H1 (cell line): ENCODE measurements at places on chromosomes 6 and 20.
A peak's percentile ranks its signal among the peaks of the same experiment; 100 is the strongest.

DNA sequence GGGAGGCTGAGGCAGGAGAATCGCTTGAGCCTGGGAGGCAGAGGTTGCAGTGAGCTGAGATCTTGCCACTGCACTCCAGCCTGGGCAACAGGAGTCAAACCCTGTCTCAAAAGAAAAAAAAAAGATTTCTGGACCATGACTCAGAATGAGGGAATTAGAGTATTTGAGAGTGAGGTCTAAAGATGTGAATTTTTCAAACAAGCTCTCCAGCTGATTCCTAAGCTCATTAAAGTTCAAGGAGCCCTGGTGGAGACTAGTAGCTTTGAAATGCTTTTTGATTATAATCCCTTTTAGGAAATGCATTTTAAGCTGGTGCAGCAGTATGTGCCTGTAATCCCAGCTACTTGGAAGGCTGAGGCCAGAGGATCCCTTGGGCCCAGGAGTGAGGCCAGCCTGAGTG lies 21.8 kb upstream of the SRF start:
- DNase-seq, result no peak

GRCh38 chr20:61100489-61100888 lies 151.6 kb upstream of the CDH4 start:
- no peak for DNase-seq

DNA sequence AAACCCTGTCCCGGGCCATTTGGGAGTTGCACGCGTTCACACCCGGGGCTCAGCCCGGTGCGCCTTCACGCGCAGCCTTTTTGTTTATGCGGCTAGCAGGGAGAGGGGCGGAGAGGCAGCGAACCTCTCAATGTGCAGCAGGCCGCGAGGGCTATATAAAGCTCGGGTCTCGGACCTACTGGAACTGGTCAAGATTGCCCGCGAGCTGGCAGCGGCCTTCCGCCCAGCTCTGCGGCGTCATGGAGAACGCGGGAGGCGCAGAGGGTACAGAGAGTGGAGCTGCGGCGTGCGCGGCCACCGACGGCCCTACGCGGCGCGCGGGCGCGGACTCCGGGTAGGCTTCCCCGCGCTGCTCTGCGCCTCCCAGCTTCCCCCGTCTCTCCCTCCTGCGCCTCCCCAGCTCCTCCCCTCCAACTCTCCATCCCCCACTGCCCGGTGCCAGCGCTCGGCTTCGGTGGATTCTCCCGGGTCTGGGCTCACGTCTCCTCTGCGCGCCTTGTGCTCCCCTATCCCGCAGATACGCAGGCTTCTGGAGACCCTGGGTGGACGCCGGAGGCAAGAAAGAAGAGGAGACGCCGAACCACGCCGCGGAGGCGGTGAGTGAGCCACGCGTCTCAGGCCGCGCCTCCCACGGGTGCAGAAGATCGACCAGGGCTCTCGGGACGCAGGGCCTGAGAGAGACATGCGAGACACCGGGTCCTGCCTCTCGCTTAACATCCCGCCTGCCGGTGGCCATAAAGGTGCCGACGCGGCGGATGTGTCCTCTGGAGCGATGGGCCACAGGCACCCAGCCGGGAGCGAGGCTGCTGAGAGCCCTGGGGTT lies at the start of gene RIPPLY2:
RIPPLY2 (plus strand) TSS at position 183 of the 823 bp plus-strand sequence; CDS start at position 240, 57 bp downstream.
- peak; percentile 79 for DNase-seq

GRCh38 chr20:9122571-9122970 lies 53.7 kb downstream of the PLCB4 start:
- no peak for DNase-seq

- DNase-seq, result no peak
Measured at GRCh38 chr6:123053602-123054225, 57.7 kb downstream of the CLVS2 start.

DNA sequence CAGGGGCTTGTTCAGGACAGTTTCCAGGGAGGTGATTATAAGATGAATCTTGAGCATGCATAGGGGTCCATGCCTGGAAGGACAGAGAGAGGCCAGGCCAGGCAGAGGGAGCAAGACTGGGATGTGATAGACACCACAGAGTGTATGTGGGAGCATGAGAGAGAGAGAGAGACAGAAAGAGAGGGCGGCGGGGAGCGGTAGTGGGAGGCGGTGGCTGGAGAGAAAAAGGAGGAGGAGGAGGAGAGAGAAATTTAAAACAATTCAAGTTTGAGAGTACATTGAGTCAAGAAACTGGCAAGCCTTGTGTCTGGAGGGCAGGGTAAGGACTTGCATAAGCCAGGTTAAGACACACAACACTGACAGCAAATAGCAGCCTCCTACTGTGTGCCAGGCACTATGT lies 162.9 kb upstream of the HDAC2 start:
- no peak for DNase-seq

- DNase-seq, result no peak
Measured at GRCh38 chr6:82442061-82442719, 78.6 kb downstream of the TPBG start.

DNA sequence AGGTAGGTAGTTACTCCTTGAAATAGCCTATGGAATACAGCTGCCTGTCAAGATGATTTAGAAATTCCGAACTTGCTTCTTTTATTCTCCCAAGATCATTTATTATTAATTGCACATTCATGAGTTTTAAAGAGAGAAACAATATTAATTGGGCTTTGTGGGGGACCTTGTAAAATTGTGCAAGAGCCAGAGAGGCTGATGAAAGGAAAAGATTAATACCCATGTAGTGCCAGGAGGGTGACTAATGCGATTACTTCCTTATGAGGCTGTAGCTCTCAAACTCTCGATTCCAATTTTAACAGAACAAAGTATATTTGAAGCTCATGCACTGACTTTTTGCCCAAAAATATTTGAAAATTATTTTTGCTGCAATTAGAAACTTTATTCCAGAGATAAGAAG lies 423.8 kb upstream of the ID4 start:
- no peak for DNase-seq

- peak; percentile 14 for DNase-seq
Measured at GRCh38 chr20:24971376-24972101, 21.0 kb downstream of the APMAP start.

DNA sequence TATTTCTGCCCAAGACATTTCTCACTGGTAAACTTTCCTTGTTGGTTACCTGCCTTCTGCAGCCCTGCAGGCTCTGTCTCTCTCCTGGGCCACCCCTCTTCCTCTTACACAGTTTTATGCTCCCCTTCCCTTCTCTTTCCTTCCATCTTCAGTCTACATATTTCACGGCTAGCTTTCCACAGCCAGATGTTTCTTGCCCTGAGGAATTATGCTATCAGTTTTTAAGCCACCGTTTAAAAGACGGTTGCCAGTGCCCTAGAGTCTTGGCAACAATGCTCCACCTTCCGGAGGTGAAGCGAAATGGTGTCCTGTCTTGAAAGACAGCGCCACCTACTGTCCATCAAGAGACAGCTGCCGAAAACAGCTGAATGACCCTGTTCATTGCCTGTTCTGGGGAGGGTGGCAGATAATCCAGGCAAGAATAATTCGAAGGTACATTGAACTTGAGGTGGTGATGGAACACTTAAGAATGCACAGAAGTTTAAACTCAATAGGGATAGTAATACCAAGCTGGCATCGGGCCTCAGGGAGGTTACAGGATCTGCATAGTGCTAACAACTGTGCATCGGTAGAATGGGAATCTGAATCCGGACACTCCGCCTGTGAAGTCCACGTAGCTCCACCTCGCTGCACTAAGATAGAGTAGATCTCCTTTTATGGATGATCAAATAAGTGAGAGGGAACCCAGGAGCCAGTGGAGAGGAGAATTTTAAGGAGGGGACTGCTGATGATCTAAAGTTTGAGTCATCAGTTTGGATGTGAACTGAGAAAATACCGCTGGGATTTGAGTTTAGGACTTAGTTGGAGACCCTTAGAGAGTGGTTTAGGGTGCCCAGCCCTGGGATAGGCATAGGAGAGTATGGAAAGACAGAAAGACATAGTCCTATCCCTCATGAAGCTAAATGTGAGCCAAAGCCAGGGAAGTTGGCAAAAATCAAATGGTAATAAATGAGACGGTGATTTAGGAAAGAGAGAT lies 4.8 kb upstream of the TRIM40 start:
- DNase-seq, result peak; percentile 55

- DNase-seq, result no peak
Measured at GRCh38 chr20:62266340-62266739, 28.0 kb downstream of the OSBPL2 start.

GRCh38 chr6:89311853-89312531 lies 3.1 kb downstream of the GABRR2 start:
- DNase-seq, result peak; percentile 80

- no peak for DNase-seq
Measured at GRCh38 chr6:40998661-40999060, 40.4 kb downstream of the UNC5CL start.

DNA sequence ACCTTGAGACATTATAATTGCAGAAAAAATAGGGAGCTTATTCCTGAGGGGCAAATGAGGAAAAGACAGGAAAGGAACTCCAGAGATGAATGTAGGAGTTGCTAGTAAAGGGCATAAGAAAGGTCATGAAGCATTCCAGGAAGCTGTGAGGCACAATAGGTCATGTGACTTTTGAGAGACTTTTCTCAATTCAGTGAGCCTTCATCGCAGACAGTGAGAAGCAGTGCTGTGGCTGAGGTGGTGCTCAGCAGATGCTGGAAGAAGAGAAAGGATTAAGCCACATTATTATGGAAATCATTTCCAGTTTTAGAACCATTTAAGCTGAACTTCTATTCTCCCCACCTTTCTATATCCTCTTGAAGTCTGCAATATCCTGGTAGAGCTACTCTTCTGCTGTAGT lies 4.1 kb downstream of the SPTLC3 start:
- DNase-seq, result no peak

DNA sequence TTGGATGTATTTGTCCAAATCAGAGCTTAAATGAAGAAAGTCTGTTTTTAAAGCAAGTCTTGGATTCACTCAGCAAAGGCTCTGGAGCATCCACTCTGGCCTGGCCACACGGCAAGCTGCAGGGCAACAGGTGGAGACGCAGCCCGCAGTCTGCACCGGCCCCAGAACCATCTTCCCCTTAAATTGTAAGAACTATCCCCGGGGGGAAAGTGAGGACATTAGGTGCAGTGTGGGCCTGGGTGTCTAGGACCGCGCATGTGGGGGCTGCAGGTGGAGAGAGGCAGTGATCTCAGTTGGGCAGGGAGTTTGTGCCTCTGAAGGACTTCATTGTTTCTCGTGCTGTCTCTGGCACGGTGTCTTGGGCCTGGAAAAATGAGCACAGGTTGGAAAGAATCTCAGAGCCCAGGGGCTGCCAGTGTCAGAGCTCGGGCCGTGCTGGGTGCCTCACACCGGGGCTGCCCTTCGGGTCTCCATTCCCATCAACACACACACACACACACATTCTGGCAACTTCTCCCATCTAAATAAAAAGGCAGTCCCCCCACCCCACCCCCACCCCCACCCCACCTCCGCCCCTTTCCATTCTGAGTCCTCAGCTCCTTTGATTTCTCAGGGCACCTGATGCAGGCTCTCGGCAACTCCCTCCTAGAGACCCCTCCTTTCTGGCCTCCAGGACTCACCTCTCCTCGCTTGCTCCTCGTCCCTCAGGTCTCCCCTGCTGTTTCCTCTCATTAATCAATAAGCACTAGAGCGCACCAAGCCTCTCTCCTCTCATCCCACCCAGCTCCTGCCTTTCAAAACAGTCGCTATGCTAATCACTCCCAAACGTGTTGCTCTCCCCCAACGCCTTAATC lies 48.4 kb downstream of the FOXF2 start:
- no peak for DNase-seq

DNA sequence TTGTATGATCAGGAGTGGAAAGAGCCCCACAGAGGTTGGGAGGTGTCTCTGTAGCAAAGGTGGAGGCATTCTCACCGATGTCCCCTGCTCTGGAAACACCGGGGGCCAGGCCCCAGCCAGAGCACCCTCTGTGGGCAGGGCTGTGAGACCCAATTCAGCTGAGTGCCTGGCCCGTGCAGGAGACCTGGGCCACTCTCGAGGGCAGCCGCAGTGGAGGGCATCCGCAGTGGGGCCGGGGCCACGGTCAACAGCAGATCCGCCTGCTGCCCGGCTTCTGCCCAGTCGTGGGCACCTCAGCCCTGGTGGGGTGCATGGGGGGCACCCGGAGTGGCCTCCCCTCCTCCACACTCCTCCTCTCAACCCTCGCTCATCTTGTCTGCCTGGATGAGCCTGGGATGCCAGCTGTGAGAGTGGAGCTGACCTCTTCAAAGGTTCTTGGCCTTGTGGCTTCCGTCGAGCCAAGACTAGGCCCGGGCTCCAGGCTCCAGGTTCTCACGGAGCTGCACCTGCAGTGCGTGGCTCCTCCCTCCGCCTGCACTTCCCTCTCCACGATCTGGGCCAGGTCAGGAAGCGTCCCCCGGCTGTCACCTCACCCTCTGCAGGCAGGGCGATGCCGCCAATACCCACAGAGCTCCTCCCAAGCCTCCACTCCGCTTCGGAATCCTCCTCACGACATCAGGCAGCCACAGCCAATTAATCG lies 134.8 kb downstream of the TAF4 start:
- DNase-seq, result peak; percentile 28
